ENCODE measurements at places on chromosomes 5 and 9.

DNA sequence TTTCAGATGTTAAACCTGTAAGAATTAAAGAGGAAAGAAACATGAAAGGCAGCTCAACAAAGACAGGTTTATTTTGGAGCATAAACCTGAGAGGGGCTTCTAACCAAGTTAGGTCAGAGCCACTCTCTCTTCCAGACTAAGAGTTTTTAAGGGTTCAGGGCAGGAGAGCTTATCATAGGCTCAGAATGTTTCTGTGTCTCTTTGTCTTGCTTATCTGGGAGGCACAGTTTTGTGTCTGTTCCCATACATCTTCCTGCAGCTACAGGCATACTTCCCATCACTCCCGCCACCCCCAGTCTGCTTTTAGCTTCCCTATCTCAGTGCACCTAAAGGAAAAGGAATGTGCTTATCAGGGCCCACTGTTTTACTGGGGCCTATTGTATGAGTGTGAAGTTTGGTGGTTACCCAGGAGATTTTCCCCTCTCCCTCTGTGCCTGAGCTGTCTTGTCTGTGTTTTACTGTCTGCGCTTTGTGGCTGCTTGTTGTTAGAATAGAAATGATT, 21.9 kb downstream of the CD14 start:
- no peak for DNase-seq

GRCh38 chr9:98006127-98006796, 23.1 kb downstream of the ANP32B start:
- no peak for DNase-seq

GRCh38 chr5:113179156-113179555, 202.6 kb downstream of the DCP2 start:
- no peak for DNase-seq

GRCh38 chr9:133163504-133164172, at the start of gene GBGT1:
Gene GBGT1, minus strand, starts transcription at chr9:133163914. Its CDS starts 1,502 bp downstream, at chr9:133162412.
- DNase-seq: no peak

DNA sequence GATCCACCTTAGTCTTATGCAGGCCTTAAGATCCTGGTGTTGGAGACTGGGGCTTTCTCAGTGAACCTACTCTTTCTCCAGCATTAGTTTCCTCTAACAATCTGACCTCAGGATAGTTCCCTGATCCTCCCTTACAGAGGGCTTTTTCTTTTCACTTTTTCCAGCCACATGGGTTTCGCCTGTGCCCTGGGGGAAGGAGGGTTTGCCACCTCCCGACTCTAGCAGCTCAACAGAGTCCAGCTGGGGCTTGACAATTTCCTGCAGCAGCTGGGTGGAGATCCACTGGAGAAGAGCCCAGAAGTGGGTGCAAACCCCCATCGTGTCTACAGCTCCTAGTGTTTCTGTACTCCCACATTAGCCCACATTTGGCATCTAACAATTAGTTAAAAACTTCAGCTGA, 7.6 kb upstream of the TMEM252 start:
- no peak for DNase-seq

Measured in kidney epithelial cell (primary cell).